ENCODE measurements at places on chromosomes 6 and 20. TPM values are rescaled to one million over a fixed set of nuclear protein-coding genes. Genes with fewer than 3 reads are reported as not detected.

DNA sequence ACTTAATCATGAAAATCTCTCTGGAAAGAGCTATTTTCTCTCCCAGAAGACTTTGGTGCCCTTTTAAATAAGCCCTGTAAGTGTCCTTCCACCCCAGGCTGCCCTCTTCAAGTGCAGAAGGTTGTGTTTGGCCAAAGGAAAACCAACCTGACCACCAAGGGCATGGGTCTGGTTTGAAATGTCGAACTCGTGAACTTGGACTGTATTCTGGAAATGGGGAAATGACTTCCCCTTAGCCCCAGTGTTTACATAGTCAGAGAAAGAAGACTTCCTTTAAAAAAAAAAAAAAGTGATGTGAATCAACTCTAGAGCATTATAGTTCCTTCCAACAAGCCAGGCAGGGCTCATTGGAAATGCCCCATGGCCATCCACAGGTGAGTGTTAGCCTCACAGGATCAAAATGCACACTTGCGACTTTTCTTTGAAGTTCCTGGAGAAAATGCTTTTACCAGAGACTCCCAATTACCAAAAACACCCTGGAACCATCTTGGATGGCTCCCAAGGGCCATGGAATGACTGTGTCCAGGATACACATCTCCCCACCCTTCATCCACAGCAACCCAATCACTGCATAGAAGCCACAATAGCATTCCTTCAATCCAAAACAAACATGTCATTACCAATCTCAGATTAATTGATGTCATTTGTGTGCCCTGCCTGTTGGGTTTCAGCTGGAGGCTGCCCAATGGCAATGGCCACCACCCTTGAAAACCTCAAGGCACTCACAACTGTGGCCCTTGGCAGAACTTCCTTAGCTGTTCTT, 133.8 kb downstream of the CLIC5 start:
- peaks cover 7% of the 10 kb centered on the region for H3K4me1 ChIP-seq
- H3K4me3 ChIP-seq: no peak overlapping the region
- DNase-seq: no peak
- no peaks in the 10 kb centered on the region for H3K36me3 ChIP-seq
- no peak overlapping the region for H3K27ac ChIP-seq

Gene SPTLC3
- 3.5 TPM for total RNA-seq

- no peaks in the 10 kb centered on the region for H3K36me3 ChIP-seq
- H3K27ac ChIP-seq: no peak overlapping the region
- DNase-seq: peak; percentile 35
- H3K4me1 ChIP-seq: peaks cover 14% of the 10 kb centered on the region
- no peaks in the 10 kb centered on the region for H3K27me3 ChIP-seq
Measured at GRCh38 chr20:53752971-53753879, 159.6 kb upstream of the ZNF217 start.

Gene HCK
- 4.9 TPM for total RNA-seq

Gene LCA5
- total RNA-seq: 5.3 TPM

All from muscle of leg (tissue), 16 donors.